ENCODE measurements at places on chromosomes 7 and 10. TPM values are rescaled to one million over a fixed set of nuclear protein-coding genes. Genes with fewer than 3 reads are reported as not detected.

The HIP1 gene
- total RNA-seq, result 31.6 TPM

The CFTR gene
- 1.9 TPM for total RNA-seq

GRCh38 chr10:73554721-73555120, 36.4 kb downstream of the USP54 start:
- DNase-seq, result no peak

The MSS51 gene
- 3.0 TPM for total RNA-seq

The ANKRD61 gene
- not detected for total RNA-seq

GRCh38 chr7:114922026-114922651, at the start of gene MDFIC:
MDFIC (plus strand) TSS chr7:114922094; CDS start chr7:114923034, 940 bp downstream.
- DNase-seq, result peak; percentile 69

The HHEX gene
- total RNA-seq, result 6.3 TPM

- DNase-seq, result no peak
Observed at GRCh38 chr10:24209432-24209771, 464 bp downstream of the KIAA1217 start.

GRCh38 chr10:10865303-10865702, 152.4 kb upstream of the CELF2 start:
- no peak for DNase-seq

All from ureter (tissue), 1 donor.